ENCODE measurements at places on chromosomes 6 and 20.

DNA sequence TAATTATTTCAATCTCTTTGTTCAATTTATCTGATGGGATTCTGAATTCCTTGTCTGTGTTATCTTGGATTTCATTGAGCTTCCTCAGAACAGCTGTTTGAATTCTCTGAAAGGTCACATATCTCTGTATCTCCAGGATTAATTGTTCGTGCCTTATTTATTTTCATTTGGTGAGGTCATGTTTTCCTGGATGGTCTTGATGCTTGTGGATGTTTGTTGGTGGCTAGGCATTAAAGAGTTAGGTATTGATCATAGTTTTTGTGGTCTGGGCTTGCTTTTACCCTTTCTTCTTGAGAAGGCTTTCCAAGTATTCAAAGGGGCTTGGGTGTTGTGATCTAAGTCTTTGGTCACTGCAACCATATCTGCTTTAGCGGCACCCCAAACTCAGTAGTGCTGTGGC, 39.4 kb upstream of the SCP2D1 start:
- no peak for DNase-seq

DNA sequence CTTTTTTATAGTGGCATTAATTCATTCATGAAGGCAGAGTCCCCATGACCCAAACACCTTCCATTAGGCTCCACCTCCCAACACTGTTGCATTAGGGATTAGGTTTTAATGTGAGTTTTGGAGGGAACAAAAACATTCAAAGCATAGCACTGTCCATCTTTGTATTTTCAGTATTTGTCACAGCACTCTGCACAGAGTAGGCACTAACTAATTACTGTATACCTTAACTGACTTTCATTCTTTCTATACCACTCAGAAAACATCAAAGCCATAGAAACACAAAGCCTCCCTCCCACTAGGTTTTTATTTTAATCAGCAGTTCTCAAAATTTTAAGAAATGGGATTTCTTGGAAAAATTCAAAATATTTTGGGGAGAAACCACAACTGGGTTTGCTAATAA, 21.8 kb upstream of the AHI1 start:
- DNase-seq = no peak

- no peak for DNase-seq
Observed at GRCh38 chr6:145360865-145361264, 374.5 kb downstream of the EPM2A start.

DNA sequence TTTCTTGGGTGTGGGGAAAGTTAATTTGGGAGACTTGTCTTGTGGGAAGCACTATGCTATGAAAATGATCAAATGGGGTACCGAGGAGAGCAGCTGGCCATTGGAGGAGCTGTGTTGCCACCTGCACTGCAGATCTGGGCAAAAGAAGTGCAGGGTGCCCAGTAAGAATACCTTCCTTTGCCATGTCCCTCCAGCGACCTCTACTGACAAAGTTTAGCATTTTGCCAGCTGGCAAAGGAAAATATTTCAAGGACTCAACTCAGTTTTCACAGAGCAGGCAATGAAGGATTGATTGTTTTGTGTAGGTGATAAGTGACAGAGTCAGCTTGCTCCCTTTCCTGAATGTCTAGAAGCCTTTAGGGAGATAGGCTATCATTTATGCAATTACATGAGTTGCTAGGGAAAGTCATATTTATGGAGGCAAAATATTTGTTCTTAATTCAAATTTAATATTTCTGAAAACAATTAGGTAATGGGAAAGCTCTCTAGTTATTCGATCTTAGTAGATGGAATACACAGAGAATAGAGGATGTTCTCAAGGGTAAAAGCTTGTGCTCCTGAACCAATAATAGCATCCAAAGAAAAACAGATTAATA, 118.4 kb downstream of the FARS2 start:
- no peak for DNase-seq
